Foreskin keratinocyte (primary cell): ENCODE measurements at places on chromosomes 1 and 21.

- no peak for DNase-seq
These were observed 200.7 kb downstream of the KCTD3 start for GRCh38 chr1:215767761-215768160.

GRCh38 chr1:205668951-205669340, 11.4 kb downstream of the SLC45A3 start:
- no peak for DNase-seq

DNA sequence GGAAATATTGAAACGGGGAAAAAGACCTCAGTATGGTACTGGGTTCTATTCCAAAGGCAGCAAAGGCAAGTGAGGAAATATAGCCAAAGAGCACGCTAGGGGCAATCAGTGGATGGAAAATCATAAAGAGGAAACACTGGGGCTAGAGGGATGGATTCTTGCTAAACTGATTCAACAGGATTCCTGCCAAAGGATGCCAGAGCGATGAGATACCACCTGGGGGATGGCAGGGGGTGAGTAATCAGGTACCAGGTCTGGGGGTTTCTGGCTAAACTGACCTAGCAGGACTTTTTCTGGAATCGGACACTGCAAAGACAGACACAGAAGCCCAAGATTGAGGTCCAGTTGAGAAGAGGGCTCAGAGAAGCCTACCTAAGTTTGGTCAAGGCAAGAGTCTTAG, 6.7 kb downstream of the CHI3L2 start:
- DNase-seq, result peak; percentile 83

DNA sequence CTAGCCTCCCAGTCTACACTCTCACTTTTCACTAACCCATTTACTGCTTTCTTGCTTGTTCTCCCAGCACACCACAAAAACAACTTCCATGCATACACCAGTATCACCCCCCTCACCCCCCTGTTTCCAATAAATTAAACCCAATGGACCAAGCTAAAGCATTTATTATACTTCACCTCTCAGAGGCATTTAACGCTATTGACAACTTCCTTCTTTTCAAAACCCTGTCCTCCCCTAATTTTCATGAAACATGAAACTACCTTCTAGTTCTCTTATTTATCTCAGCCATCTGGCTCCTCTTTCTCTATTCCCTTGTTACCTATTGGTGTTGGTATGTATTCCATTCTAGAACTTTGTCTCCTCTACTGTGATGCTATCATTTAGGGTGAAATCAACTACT, 32.3 kb downstream of the PTPRC start:
- DNase-seq, result no peak

DNA sequence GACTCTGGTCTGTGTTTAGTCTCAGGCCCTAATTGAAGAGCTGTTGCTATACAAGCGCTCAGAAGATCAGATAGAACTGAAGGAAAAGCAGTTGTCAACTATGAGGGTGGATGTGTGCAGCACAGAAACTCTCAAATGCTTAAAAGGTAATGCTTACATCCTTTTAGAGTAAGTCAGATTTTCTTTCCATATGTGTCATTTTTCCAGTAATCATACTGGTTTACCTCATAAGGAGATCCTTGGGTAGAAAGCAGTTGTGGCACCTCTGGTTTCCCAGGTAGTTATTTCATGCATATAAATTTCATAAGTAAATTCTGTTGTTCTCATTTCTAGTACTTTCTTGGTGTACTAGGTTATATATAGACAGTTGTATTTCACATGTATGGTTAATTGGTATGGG, 43.0 kb upstream of the TARS2 start:
- DNase-seq, result no peak

DNA sequence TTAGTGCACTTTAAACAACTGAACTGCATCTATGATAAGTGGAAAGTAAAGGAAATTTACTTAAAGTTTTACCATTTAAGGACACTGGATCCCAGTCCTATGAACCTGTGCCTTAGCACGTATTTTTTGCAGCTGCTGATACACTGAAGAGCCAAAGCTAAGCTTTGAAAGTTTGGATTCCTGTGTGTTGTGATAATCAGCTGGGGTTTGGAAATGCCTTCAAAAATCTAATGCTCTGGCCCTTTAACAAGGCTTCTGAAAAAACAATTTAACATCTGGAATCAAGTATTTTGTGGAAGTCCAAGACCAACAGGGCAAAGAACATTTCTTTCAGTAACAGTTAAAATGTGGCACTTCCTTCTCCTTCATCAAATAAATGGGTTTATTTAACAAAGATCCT, 51.8 kb downstream of the DDAH1 start:
- no peak for DNase-seq

DNA sequence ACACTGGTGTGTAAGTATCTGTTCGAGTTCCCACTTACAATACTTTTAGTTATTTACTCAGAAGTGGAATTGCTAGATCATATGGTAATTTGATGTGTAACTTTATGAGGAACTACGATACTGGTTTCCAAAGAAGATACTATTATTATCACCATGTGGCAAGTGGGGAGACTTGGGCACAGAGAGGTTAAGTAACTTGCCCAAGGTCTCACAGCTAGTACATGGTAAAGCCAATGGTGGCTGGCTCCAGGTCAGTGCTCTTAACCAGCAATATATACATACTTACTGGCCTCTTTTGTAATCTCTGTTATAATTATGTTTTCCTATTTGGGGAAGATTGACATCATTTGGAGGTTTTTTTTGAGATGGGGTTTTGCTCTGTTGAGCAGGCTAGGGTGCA, 138.9 kb upstream of the HNRNPU start:
- DNase-seq, result no peak

- DNase-seq, result no peak
These were observed 34.2 kb downstream of the JUN start for GRCh38 chr1:58749646-58750045.

DNA sequence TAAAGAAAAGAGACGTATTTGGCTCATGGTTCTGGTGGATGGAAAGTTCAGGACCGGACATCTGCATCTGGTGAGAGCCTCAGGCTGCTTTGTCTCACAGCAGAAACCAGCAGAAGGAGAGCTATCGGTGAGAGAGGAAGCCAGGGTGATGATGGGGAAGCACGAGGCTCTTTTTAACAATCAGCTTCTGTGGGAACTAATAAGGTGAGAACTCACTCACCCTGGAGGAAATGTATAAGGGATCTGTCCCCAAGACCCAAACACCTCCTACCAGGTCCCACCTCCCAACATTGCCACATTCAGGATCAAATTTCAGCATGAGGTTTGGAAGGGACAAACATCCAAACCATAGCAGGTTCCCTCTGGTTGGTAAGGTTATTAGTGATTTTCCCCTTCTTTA, 32.8 kb downstream of the ASTN1 start:
- no peak for DNase-seq

GRCh38 chr1:200415789-200416593, 6.2 kb upstream of the ZNF281 start:
- peak; percentile 95 for DNase-seq

GRCh38 chr1:241615043-241615974, 24.9 kb downstream of the CHML start:
- DNase-seq, result no peak

DNA sequence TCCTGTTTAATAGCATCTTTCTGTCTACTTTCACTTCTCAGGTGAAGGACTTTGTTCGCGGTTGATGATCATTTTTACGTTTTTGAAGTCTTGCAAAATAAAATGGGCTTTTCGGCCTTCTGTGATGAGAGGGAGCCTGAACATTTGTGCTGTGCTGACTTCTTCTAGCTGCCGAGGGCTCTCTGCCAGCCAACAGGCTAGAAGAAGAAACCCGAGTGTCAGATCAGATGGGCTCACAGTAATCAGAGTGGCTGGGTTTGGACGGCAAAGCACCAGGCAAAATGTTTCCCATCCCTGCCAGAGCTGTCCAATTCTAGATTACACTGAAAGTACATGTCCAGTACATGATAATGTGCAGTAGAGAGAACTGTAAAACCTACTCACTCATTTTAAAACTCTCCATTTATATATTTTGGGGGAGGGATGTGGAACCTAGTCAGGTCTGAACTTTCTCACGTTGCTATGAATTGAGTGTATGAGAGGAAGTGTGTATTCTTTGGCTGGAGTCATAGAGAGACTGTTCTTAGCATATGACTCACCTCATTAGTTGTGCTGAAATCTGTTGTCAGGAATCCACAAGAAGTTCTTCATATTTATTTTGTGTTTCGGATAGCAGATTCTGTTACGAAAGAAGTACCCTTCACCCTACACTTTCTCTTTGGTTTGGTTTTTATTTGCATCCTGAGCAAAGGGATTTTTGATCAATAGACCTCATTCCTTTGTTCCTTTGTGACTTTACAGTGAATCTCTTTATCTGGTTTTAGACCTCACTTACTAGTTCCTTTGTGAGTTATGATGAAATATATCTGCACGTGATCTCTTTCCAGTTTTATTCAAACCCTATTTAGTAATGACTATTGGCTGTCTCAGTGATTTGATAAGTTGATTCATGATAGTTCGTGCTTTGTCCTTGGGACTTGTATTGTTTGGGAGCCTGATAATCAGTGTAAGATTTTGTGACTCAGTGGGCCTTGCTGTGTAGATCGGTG, 4.8 kb downstream of the ATP1A1 start:
- DNase-seq, result peak; percentile 82

GRCh38 chr21:28768753-28769152, 223.9 kb downstream of the LTN1 start:
- no peak for DNase-seq

GRCh38 chr1:214123061-214123784, 135.4 kb downstream of the PROX1 start:
- peak; percentile 47 for DNase-seq

DNA sequence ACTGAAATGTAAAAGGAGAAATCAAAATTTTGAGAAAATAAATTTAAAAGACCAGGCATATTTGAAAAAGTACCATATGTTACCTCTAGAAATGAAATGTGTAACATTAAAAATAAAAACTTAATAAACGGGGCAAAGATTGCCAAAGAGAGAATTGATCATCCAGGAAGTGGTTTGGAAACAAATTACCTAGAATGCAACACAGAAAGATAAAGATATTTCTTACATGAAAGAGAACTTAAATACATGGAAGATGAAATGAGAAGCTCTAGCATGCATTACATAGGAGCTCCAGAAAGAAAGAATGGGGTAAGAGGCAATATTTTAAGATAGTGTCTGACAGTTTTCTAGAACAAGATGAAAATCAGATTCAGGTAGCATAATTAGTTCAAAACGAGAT, 235.9 kb upstream of the IRF2BP2 start:
- DNase-seq, result no peak

GRCh38 chr1:1938613-1939295, 19.7 kb upstream of the TMEM52 start:
- no peak for DNase-seq

GRCh38 chr1:78410643-78411042, 80.1 kb upstream of the PTGFR start:
- DNase-seq, result no peak

- no peak for DNase-seq
These were observed 34.0 kb upstream of the C1orf115 start for GRCh38 chr1:220655961-220656740.

DNA sequence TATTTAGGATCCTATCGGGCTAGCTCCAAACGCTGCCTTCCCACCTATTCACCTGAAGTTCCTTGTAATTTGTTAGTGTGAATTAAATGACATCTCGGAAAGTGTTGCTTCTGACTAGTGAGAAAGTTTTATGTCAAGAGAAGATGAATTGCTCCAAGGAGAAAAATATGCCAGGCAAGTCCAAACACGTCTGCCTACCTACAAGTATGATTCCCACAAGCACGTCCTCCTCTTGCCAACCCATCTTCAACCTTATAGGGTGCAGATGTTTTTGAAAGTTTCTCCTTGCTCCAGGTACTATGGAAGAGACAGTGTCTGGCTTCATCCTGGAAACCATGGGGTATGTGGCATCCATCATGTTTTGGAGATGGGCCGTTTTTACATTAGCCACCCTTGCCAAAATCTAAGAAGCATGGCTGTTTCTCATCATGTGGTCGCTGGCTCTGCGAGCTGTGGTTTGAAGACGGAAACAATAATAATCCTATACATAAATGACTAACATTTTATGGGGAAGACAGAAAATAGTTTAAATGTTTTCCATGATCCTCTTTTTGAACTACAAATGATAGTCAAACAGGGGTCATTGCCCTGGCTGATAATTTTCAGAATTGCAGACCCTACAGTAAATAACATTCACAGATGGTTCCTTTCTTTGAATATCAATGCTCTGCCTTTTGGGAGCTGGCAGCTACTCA, 505.8 kb downstream of the SMYD3 start:
- DNase-seq, result peak; percentile 90

DNA sequence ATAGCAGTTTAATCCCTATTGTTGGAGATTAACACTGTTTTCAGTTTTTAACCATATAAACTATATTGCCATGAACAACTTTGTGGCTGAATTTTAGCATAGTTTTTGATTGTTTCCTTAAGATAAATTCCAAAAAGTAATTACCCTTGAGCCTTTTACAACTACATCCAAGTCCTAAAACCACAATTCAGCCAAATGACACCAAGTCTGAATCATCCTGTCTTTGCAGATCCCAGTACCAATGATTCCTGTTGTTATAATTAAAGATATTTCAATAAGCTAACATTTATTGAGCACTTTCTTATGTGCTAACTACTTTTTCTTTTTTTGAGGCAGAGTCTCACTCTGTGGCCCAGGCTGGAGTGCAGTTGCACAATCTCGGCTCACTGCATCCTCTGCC, 35.6 kb downstream of the IL23R start:
- DNase-seq, result no peak

DNA sequence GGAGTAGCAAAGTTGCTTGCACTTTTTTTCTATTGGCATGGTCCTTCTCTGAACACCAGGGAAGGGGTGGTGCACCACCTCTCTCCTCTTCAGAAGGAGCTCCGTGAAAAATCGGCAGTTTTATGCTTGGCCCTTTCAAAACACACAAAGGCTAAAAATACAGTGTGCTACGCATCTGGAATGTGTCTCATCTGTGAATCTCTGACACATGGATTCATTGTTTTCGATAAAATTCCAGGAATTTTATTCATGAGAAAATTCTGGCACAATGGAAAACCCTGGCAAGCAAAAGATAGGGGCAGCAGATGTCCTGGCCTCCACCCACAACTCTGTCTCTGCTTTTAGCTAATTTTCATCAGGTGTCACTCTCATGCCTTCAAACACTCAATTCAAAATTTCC, 42.9 kb downstream of the ERG start:
- DNase-seq, result no peak

GRCh38 chr1:22920026-22920733, 52.5 kb downstream of the LACTBL1 start:
- no peak for DNase-seq

- no peak for DNase-seq
These were observed 13.4 kb upstream of the B3GALT5 start for GRCh38 chr21:39599191-39599970.

DNA sequence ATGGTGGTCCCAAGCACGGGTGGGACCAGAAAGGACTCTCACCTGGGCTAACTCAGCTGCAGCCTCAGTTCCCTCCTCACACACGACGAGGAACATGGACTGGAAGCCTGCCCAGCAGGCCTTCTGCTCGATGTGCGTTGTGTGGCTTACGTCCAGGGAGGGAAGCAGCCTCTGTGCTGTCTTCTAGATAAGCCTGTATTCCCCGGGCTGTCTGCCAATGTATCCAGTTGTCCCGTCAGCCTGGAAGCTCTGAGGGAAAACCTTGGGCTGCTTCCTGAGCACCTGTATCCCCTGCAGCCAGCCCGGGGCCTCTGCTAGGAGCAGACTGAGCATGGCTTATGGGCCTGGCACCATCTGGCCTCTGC, 10.5 kb downstream of the PCSK9 start:
- no peak for DNase-seq
